ENCODE measurements at places on chromosomes 1 and 21.

GRCh38 chr1:161089938-161090337 lies 580 bp upstream of the NECTIN4 start:
- no peak for DNase-seq

- no peak for DNase-seq
These were observed 81.1 kb downstream of the LHX4 start for GRCh38 chr1:180311011-180311730.

DNA sequence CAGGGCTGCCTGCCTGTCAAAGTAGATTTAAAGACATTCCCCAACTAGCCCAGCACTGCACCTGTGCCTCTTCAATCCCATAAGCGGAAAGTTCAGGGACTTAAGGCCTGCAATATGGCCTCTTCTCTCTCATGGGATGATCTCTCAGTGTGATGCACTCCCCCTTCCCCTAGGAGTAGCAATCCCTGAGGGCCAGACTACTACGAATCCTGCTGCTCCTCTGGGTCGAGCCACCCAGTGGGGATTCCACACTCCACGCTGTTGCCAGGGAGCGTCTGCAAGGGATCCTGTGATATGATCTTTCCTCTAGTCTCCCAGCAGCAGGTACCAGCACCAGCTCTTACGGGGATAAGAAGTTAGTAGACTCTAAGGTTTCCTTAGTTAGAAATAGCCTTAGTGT lies 13.2 kb upstream of the OR6N2 start:
- no peak for DNase-seq

GRCh38 chr21:24259241-24259640 lies 1348.0 kb downstream of the MRPL39 start:
- no peak for DNase-seq

- DNase-seq = no peak
These were observed 665.7 kb downstream of the ADGRL2 start for GRCh38 chr1:82466416-82466815.
